ENCODE measurements at places on chromosomes 16 and 17.

DNA sequence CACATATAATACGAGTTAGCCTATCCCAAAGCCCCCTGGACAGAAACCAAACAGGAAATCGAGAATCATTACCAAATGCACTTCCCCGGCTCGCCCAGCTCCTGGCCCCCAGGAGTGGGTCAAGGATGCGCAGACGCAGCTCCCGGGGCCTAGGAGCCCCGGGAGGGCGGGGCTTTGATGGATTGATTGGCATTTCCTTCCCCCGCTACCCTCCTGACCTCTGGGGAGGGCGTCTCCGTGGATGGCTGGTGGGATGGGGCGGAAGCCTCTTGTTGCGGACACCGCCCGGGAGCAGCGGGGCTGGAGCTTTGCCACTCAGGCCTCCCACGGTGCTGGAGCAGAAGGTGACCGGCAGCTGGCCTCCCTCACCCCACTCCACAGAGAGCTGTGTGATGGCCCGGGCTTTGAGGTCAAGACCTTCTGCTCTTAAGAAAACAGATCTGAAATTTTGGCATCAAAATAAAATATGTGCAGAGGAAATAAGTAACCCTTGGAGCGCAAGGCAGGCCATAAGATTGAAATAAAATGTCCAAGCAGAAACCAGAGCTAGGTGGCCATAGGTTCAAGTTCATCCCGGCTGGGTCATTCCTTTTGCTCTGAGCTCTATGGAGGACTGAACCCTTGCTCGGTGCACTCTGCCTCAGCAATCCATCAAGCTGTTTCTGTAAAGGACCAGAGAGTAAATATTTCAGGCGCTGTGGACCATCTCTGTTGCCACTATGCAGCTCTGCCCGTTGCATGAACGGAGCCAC is 262.3 kb downstream of the SOX9 start:
- no peak for DNase-seq

GRCh38 chr16:78745108-78746019 is 645.9 kb downstream of the WWOX start:
- no peak for DNase-seq

DNA sequence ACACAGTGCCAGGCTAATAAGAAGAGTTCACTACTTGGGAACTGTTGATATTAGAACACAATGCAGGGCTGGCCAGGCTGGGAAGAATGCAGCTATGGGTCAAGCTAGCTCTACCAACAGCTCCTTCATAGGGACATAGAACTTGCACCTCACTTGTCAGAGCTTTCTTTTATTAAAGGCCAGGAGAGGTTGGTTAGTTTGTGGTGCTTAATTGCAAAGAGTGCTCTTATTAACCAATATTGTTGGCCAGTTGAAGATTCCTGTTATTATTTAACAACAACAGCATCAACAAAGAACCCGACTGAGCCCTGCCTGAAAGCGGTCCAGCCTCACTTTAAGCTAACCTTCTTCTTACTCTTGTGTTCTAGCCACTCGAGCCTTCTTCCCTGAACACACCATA is 43.4 kb upstream of the ANKFN1 start:
- DNase-seq: no peak

DNA sequence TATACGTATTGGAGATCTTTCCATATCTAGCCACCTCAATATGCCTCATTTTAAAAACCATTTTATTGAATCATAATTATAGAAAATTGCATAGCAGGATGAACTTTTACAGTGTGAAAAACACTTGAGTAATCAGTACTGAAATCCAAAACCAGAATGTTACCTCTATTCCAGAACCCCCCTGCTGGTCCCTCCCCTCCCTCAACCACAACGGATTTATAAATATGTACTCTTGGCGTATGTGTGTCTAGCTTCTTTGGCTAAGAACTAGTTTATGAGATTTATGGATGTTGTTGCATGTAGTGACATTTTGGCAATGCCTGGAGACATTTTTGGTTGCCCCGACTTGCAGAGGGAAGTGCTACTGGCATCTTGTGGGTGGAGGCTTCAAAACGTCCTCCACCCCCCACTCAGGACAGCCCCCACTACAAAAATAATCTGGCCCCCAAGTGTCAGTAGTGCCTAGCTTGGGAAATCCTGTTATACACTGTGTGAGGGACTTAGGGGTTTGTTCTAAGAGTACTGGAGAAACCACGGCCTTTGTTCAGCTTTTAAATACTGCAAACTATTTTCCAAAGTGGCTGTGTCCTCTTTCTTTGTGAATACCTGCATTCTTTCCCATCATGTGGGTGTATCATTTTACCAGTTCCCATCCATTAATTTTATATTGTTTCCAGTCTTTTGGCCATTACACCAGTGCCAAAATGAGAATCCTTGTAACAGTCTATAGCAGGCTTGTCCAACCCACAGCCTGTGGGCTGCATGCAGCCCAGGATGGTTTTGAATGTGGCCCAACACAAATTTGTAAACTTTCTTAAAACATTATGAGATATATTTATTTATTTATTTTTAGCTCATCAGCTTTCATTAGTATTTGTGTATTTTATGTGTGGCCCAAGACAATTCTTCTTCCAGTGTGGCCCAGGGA is 23.7 kb downstream of the ITPRIPL2 start:
- DNase-seq: no peak

DNA sequence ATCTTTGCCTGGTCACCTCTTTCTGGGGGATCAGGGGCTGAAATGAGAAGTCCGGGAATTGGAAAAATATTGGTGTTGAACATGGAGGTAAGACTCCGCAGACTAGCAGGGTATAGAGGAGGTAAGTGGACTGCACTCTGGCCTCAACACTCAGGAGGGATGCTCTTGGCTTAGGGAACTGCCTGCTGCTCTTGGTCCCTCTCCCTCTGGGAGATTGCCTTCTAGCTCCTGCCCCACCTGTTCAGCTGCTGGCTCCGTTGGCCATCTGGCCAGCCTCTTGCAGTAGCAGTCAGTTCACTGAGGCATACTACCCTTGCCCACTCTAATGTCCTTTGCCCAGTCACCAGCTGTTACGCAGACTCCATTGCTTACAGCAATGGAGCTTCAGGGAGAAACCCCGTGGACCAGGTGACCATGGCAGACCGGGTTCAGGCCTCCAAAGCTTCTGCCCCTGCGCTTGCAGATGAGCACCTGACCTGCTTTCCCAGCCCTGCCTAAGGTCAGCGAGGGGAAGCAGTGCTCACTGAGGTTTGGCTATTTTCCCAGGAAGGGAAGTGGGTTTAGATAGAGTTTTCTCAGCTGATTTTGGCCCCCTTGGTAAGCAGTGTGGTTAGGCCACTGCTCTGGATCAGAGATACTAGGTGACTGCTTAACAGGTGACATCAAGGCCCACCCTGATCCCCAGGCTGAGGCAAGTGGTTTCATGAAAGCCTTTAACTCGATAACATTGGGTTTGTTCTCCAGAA is 11.9 kb downstream of the CDK5RAP3 start:
- no peak for DNase-seq

- peak; percentile 54 for DNase-seq
Measured at GRCh38 chr17:5122586-5123342, 6.9 kb downstream of the USP6 start.

DNA sequence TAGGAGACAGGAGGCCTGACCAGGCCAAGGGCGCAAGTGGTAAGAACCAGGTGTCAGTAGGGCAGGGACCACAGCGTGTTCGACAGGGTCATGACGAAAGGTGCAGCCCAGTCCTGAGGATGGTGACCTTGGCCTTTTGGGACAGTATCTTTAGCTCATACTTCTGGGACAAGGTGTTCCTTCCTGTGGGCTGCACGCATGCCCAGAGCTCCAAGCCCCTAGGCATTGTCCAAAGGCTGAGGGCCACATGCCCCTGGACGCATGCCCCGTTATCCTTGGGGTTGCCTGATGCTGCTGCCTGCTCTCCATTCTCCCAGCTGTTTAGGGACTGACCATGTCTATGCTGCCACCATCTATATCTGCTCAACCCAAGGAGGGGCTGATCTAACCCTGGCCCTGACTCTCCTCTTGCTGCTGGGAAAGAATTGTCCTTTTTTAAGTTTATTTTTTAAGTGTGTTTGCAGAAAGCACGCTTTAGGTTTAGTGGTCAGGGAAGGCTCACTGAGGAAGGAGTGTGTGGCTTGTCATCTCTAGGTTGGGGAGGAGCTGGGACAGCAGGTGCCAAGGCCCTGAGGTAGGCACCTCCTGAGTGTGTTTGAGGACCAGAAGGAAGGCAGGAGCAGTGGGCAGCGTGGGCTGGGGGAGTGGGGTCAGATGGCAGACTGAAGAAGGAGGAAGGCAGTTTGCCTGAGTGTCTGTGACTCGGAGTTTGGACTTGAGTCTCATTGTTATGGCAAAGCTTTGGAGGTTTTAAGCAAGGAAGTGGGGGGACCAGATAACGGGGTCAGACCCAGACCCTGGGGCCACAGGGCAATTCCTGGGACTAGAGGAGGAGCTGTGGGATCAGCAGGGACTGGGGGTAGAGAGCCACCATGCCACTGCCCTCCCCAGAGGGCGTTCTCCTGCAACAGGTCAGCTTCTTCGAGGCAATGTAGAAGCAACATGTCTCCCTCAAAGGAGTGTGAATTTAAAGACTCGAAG is 15.1 kb upstream of the CBX4 start:
- DNase-seq: no peak

GRCh38 chr17:80474231-80474960 is 2.0 kb downstream of the NPTX1 start:
- peak; percentile 69 for DNase-seq

DNA sequence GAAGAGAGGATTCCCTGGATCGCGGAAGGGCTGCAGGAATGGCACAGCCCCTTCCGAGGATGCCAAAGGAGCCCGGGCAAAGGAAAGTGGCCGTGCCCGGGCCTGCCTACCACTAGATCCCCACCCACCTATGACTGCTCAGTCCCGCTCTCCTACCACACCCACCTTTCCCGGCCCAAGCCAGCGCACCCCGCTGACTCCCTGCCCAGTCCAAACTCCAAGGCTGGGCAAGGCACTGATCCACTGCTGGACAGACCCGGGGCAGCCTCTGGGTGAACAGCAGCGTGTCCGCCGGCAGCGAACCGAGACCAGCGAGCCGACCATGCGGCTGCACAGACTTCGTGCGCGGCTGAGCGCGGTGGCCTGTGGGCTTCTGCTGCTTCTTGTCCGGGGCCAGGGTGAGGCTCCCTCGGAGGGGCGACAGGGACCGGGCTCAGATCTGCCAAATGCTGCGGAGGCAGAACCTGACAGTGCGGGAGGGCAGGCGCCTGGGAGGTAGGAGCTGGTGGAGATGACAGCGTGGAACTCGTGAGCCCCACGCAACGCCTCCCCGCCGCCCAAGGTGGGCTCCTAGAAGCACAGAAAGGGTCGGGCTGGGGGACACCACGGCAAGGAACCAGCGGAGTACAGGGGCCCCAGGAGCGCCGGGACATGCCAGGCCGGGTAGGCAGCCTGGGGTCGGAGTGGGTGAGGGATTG is at the start of gene CES2:
TSS of gene CES2 (plus strand) at position 203 of the 698 bp plus-strand sequence. CDS start at position 323, 120 bp downstream.
- peak; percentile 77 for DNase-seq

GRCh38 chr17:27494192-27495091 is 38.2 kb downstream of the KSR1 start:
- peak; percentile 40 for DNase-seq

GRCh38 chr17:46117117-46117516 is 76.1 kb downstream of the KANSL1 start:
- no peak for DNase-seq

- DNase-seq: no peak
Measured at GRCh38 chr17:64941761-64942160, 22.5 kb upstream of the LRRC37A3 start.

- DNase-seq: no peak
Measured at GRCh38 chr16:8907096-8907495, 24.9 kb downstream of the LITAFD start.

DNA sequence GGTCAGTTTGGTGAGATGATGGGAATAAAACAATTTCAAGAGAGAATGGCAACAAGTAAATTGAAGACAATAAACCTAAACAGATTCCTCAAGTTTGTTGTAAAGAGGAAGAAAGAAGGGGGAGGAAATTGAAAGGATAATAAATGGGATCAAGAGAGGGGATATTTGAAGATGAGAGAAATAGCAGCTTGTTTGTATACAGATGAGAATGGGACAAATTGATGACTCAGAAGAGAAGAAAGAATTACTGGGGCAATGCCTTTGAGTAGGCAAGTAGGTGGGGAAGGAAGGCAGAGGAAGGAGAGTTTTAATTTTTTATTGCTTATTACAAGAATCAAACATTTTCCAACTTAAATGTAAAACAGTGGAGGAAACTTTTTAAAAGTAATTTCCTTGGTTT is 98.3 kb downstream of the CHD9 start:
- DNase-seq: no peak

- peak; percentile 72 for DNase-seq
Measured at GRCh38 chr17:78484271-78485246, 92.6 kb downstream of the DNAH17 start.

- DNase-seq: no peak
Measured at GRCh38 chr16:29653471-29653870, 9.6 kb upstream of the SPN start.

DNA sequence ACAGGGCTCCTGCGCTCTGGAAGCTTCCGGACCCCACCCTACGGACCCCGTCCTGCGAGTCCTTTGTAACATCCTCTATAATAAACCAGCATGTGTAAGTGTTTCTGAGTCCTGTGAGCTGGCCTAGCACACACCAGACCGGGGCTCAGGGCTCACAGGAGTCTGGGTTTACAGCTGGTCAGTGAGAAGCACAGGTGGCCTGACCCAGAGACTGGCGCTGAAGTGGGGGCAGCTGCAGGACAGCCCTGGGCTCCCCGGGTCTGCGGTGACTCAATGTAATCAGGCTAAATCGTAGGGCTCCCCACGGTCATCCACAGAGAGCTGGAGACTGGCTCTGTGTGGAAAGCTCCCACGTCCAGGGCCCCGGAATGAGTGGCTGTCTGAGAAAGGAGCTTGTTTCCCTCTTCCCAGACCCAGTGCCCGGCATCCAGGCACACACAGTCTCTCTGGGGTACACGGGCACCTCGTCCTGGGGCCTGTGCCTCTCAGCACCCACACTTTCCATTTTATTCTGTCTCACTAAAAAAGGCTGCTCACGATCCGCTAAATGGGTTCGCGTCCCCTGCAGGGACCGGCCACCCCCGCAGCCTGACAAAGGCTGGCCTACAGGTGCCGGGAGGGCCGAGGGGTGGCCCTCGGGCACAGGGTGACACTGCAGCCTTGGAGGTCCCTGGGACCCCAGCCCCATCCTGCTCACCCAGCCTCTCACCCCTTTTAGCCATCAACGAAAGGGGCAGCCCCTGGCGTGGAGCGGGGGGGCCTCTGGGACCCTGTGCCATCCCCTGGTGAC is 18.9 kb upstream of the CBFA2T3 start:
- no peak for DNase-seq

DNA sequence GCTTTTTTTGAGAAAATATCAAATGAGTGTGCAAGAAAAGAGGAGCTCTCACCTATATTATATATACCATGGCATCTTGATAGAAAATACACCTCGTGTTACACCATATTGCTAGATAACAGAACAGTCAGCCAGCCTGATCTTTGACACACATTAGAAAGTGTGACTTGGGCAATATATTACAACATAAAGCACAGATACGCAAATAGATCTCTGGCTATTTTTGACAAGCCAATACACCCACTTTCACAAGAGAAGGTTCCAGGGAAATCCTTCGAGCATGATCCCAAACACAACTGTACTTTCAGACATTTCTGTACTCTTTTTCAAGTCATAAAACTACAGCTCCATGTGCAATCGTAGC is 9.4 kb downstream of the GGA2 start:
- no peak for DNase-seq

GRCh38 chr16:14524979-14525378 is 105.1 kb downstream of the PARN start:
- no peak for DNase-seq
